ENCODE measurements at places on chromosomes 11 and 22.

DNA sequence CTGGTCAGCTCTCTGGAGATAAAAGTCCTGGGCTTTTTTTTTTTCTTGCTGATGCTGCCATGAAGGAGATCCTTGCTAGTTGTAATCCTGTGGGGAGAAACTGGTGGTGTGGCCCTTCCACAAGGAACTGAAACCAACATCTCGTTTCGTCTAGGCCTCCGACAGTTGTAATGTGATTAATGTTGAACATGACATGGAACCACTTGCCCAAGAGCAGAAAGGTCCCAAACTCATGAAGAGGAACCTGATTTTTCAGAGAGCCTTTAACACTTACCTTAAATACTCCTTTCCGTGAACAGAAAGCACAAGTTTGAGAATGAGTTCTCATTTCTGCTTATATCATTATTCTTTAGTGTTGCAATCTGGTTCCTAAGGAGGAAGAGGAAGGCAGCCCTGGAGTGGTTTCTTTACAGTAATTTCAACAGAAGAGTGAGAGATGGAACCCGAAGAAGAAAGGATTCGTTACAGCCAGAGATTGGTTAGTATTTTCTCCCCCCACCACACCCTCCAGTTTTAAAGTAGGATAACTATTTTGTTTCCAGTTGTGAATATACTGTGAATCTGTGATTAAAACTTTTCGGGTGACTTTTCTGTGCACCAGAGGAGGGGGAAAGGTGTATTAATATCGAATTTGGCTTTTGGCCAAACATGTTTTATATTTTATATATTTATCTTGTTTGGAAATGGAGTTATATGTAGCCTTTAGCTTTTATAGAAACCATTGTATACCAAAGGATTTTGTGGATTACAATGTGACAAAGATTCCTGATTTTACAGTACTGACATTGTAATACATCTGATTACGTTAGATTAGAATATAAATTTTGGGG lies 2.0 kb downstream of the KDM2A start:
- peak; percentile 28 for DNase-seq

DNA sequence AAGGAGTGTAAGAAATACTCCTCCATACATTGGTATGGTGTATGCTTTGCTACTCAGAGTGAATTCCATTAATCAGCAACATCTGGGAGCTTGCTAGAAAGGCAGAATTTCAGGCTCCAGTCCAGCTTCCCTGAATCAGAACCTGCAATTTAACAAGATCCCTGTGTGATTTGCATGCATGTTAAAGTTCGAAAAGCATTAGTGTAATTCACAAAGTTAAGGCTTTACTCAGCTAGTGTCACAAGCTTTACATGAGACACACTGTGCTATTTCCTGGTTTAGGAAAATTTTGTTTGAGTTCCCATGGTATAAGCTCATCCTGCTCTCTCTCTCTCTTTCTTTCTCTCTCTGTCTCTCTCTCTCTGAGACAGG lies 37.0 kb upstream of the HEPHL1 start:
- DNase-seq: no peak

GRCh38 chr11:46387919-46388618 lies 3.5 kb downstream of the CHRM4 start:
- DNase-seq: no peak

DNA sequence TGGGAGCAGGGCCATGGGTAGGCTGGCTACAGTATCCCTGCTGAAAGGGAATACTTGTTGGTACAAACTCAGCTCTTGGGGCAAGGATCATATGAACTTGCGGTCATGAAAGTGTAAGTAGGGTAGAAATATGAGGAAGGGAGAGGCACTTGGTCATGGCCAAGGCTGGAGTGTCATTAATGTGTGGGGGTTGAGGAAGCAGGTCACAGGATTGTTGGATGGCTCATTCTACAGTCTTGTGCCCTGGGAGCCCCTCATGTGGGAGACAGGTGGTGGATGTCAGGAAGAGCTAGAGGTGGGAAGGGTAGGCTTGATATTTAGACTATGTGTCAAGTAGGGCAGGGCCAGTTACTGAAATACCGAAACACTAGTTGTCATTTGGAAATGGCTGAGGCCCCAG lies 95.5 kb downstream of the RRM1 start:
- no peak for DNase-seq

- peak; percentile 95 for DNase-seq
These were observed 16.7 kb downstream of the BCL9L start for GRCh38 chr11:118908901-118909618.

DNA sequence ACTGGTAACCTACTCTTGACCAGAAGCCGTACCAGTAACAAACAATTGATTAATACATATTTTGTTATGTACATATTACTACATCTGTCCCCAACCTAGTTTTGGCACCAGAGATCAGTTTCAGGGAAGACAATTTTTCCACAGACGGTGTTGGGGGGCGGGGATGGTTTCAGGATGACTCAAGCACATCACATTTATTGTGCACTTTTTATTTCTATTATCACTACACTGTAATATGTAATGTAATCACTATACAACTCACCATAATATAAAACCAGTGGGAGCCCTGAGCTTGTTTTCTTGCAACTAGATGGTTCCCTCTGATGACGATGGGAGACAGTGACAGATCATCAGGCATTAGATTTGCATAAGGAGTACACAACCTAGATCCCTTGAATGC lies 15.5 kb downstream of the DGCR8 start:
- no peak for DNase-seq

DNA sequence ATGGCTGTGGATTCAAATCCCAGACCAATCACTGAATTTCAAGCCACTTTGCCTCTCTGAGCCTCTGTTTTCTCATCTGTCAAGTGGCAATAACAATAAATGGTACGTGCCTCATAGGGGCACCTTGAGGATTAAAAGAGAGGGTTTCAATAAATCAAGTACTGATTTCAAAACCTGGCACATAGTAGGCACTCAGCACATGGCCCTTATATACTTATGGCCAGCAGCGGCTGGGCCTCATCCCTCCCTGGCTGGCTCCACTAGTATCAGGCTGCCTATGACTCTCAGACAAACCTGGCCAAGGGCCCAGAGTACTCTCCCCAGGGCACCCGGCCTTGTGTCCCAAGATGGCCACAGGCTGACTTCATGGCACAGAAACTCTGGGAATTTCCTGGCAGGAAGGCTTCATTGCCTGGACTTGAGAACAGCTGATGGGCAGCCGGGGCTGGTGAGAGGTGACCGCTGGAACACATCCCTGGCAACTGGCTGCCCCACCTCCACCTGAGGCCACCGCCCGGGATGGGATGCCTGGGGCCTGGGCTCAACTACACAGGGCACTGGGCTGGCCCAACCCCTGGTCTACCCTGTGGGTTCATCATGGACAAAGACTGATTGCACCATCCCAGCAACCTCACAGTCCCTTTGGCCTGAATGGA lies 3.4 kb downstream of the FADS3 start:
- no peak for DNase-seq

DNA sequence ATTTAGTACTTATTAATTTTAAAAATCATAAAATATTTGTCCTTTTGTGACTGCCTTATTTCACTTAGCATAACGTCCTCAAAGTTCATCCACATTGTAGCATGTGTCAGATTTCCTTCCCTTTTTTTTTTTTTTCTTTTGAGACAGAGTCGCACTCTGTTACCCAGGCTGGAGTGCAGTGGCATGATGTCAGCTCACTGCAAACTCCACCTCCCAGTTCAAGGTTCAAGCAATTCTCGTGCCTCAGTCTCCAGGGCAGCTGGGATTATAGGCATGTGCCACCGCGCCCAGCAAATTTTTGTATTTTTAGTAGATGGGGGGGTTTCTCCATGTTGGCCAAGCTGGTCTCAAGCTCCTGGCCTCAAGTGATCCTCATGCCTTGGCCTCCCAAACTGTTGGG lies 10.6 kb downstream of the RAB6A start:
- DNase-seq: no peak

DNA sequence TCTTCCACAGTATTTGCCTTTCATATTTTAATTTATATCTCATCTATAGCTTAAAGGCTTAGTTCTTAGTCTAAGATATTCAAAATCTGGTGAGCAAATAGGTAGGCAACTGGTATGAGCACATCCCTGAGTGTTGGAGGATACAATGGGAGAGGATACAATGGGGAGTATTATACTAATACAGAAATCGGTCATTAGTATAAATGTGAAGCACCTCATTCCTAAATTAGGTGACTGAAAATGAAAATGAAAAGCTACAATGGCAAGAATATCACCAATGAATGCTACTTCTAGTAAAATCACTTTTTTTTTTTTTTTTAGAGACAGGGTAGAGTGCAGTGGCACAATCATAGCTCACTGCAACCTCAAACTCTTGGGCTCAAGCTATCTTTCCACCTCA lies 21.0 kb downstream of the ENTHD1 start:
- no peak for DNase-seq

DNA sequence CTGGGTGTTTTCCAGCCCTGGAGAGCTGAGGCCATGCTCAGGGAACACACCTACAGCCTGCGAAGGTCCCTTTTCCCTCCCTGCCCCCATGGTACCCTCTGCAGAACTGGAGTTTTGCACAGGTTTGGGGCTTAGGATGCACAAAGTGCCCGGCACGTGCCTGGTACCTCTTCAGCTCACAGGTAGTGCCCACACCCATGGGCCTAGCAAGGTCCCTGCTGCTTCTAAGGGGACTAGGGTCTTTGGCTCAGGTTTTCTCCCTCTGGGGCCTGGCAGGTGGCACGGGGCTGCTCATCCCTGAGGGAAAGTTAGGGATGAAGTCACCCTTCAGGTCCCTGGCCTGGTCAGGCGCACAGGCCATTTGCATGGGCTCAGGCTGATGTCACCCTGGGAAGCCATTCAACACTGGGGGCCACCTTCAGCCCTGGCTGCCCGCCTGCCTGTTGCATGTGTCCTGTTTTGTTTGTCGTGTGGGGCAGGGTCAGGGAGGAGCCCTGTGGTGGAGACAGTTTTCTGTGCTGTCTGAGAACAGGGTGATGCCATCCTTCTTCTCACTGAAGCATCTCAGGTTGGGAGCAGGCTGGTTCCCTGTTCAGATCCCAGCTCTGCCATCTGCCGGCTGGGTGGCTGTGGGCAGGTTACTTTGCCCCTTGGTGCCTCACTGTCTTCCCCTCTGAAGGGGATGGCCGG lies 68.3 kb upstream of the CRYBB3 start:
- no peak for DNase-seq

DNA sequence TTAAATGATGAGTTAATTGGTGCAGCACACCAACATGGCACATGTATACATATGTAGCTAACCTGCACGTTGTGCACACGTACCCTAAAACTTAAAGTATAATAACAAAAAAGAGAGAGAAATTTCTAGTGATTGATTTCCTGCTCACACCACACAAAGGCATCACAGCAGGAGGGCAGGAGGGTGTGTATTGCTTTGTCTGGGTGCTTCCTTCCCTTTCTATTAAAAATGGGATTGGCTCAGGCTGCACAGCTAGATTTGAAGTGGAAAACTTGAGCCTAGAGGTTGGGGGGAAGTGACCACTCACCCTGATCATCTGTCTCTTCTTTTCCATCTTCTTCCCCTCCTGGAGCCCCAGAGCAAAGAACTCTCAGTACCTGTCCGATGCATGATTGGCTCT lies 944 bp upstream of the SCGB1D2 start:
- no peak for DNase-seq

GRCh38 chr22:27809226-27809603 lies 7.7 kb upstream of the MN1 start:
- DNase-seq: no peak

DNA sequence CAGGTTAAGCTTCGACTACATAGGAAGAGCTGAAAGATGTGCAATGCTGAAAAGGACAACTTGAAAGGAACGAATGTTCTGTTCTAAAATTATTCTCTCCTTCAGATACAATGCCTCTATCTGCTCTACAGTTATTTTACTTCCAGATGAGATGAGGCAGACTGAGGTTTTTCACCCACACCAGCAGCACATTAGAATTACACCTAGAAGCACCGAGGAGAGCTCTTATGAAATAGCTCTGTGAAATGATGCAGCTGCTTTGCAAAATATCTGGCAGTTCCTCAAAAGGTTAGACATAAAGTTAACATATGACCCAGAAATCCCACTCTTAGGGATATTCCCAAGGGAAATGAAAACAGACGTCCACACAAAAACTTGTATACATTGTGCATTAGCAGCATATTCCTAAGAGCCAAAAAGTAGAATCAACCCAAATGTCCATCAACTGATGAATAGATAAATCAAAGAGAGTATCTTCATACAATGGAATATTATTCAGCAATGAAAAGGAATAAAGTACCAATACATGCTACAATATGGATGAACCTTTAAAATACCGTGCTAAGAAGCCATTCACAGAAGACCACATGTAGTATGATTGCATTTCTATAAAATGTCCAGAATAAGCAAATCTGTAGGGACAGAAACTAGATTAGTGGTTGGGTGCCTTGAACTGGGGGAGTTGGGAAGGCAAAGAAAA lies 34.5 kb downstream of the WT1 start:
- DNase-seq: no peak

GRCh38 chr11:9688716-9689511 lies 25.0 kb downstream of the SWAP70 start:
- no peak for DNase-seq

DNA sequence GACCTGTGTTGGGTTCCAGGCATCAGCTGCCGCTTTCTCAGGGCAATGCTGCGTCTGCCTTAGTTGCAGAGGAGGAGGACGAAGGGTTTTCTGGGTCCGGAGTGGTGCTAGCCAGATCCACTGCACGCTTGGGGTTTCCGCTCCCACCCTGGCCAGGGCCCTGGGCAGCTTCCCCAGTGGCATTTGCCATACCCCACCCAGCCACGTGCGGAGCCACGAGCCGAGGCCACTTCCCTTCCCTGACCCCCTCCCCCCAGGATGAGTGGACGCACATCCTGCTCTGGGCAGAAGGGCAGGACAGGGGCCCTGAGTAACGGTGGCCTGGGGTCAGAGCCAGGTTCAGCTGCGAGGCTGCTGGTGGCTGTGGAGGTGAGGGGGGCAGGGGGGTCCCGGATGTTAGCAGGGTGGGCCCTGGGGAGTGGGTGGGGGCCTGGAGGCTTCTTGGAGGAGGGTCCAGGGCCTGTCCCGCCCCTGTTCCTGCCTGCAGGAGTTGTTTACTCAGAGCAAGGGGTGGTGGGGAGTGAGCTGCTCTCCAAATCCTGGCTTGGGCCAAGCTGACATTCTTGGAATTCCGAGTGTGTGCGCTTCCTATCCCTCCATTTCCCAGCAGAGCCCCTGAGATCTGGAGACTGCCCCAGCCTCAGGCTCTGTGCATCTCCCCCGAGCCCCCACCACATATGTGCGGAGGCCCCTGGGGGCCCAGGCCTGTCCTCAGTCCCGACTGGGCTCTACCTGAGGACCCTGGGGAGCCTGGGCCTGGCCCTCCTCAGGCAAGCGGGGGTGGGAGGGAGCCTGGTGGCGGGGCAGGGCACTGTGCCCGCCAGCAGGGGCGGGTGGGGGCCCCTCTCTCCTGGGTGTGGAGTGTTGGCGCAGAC lies 1.4 kb downstream of the TSPAN4 start:
- peak; percentile 84 for DNase-seq

GRCh38 chr11:16312233-16312765 lies 44.0 kb downstream of the SOX6 start:
- DNase-seq: no peak

All from muscle of arm (tissue), 14 donors.